Gastrocnemius medialis (tissue), 4 donors: ENCODE measurements at places on chromosomes 3 and 15. TPM values are rescaled to one million over a fixed set of nuclear protein-coding genes. Genes with fewer than 3 reads are reported as not detected.

DNA sequence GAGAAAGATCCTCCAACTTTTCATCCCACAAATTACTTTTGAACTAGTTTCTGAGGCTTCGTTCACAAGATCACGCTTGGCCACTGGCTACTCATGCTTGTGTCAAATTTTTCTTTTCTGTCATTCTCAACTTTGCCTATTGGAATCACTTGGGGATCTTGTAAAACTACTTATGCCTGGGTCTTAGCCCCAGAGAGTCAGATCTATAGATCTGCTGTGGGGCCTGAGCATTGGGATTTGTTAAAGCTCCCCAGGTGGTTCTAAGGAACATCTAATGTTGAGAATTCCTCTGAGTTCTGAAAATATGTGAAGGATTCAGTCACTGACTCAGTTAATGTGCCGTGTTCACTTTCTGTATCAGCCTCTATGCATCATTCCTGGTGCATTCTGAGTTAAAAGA, 71.7 kb upstream of the VGLL3 start:
- no peaks in the 10 kb centered on the region for H3K4me1 ChIP-seq
- no peaks in the 10 kb centered on the region for H3K27me3 ChIP-seq
- DNase-seq: no peak
- H3K36me3 ChIP-seq: no peaks in the 10 kb centered on the region
- no peak overlapping the region for H3K4me3 ChIP-seq

GRCh38 chr15:55267401-55268175, 22.0 kb downstream of the RAB27A start:
- no peaks in the 10 kb centered on the region for H3K27me3 ChIP-seq
- DNase-seq: no peak
- no peak overlapping the region for H3K27ac ChIP-seq
- no peaks in the 10 kb centered on the region for H3K36me3 ChIP-seq
- no peaks in the 10 kb centered on the region for H3K4me1 ChIP-seq
- H3K4me3 ChIP-seq: no peak overlapping the region

GRCh38 chr3:10284496-10284895, 8.3 kb downstream of the GHRL start:
- H3K27ac ChIP-seq: no peak overlapping the region
- DNase-seq: no peak
- no peaks in the 10 kb centered on the region for H3K27me3 ChIP-seq
- H3K36me3 ChIP-seq: no peaks in the 10 kb centered on the region
- H3K4me3 ChIP-seq: no peak overlapping the region
- H3K4me1 ChIP-seq: no peaks in the 10 kb centered on the region

MRPS11 gene
- total RNA-seq: 47.8 TPM

GRCh38 chr3:139559541-139559940, 20.0 kb upstream of the RBP1 start:
- H3K4me1 ChIP-seq: no peaks in the 10 kb centered on the region
- peaks cover 3% of the 10 kb centered on the region for H3K36me3 ChIP-seq
- H3K27ac ChIP-seq: no peak overlapping the region
- no peak overlapping the region for H3K4me3 ChIP-seq
- no peak for DNase-seq

DNA sequence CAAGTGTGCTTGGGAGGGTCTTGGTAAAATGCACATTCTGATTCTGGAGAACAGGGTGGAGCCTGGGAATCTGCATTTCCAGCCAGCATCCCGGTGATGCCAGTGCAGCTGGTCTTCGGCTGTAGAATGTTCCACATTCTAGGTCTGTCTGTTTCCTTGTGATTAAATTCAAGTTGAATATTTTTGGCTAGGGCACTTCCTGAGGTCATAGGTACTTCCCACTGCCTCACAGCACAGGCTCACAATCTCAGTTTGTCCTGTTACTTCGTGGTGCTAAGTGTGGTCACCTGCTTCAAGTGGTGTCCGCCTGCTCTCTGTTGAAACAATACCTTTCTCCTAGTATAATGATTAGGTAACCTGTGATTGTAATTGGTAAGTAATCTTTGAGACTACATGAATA, 40.1 kb downstream of the FLNB start:
- H3K4me1 ChIP-seq: peaks cover 6% of the 10 kb centered on the region
- no peaks in the 10 kb centered on the region for H3K36me3 ChIP-seq
- H3K27ac ChIP-seq: peak overlapping the region; percentile 72
- H3K4me3 ChIP-seq: no peak overlapping the region
- DNase-seq: no peak

DNA sequence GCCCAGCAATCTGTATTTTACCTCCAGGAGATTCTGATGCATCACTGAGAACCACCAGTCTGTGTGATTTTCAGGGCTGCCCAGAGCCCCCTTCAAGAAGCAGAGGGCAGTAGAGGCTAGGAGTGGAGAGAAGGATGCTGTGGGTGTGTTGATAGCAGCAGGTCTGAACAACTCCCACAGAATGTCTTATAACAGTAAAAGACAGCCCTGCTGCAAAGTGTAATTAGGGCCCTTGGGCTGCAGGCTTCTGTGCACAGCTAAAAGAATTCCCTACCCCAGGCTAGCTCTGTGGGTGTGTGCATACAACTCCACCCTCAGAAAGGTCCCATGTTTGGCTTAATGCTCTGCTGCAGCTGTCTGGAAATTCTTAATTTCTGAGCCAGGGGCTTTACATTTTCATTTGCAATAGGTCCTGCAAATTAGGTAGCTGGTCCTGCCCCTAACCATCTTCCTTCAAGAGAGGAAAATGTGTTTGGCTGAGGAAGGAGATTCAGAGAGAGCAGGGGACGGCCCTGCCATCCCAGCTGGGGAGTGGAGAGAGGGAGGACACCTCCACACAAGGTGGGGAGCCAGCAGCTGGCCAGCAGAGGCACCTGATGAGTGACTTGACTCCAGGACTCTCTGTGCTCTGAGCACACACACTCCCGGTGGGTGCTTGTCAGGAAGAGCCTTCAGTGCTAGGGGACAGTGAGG, 43.2 kb upstream of the RAB6B start:
- H3K4me1 ChIP-seq: peaks cover 14% of the 10 kb centered on the region
- H3K36me3 ChIP-seq: no peaks in the 10 kb centered on the region
- H3K27ac ChIP-seq: no peak overlapping the region
- DNase-seq: no peak
- H3K4me3 ChIP-seq: no peak overlapping the region
- H3K27me3 ChIP-seq: no peaks in the 10 kb centered on the region

DNA sequence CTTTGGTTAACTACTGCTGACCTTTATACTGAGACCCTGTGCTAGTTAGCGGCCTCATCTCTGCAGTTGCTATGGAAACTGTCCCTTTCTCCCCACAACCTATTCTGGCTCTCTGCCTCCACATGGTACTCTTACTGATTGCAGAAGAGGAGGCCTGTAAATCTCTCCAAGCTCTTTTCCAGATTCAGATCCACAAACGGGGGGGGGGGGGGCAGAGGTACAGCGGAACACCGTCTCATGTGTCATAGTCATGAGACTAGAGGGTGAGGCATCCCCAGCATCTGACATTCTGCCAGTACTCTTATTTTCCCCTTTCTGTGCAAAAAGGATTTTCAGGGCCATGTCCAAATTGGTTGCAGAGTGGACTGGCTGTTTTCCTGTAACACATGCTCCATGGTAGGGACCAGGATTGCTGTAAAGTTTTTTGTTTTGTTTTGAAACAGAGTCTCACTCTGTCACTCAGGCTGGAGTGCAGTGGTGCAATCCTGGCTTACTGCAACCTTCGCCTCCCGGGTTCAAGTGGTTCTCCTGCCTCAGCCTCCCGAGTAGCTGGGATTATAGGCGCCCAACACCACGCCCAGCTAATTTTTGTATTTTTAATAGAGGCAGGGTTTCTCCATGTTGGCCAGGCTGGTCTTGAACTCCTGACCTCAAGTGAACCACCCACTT, 8.3 kb upstream of the MAP1A start:
- H3K4me1 ChIP-seq: peaks cover 34% of the 10 kb centered on the region
- peak overlapping the region; percentile 84 for H3K27ac ChIP-seq
- no peak for DNase-seq
- H3K36me3 ChIP-seq: no peaks in the 10 kb centered on the region
- H3K27me3 ChIP-seq: no peaks in the 10 kb centered on the region

BBX gene
- total RNA-seq: 18.2 TPM

DNA sequence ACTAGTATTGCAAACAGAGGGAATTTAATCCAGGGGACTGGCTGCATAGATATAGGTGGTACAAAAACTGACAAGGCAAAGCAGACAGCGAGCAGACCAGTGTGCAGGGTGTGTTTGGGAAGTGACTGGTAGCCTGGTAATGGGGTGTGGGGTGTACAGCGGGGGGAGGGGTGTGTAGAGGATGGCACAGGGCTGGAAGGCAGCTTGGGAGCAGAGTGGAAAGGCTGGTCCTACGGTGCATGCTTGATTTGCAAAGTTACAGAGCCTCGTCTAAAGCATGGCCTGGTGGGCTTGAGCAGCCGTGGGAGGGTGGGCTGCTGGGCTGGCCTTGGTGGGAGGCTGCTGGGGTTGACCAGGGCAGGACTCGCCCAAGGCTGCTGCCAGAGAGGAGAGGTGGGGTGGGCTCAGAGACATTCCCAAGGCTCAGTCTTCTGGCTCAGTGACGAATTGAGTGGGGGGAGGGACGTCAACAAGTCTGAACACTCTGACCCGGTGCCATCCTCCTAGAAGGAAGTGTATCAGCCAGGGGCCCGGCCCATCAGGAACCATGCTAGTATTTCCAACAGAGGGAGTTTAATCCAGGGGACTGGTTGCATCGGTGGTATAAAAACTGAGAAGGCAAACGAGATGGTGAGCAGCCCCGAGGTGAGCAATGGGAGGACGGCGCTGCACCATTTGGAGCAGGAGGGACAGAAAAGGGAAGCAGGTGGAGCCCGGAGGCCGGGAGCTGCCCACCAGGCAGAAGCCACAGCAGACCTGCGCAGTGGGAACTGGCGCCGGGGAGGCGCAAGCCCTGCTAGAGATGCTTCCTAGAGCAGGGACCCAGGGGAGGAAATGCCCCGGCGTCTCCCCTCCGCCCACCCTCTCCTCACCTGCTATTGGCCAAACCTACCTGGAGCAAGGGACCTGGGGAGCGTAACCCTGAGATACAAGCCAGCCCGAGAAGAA, 29.2 kb downstream of the CPN2 start:
- peaks cover 7% of the 10 kb centered on the region for H3K4me1 ChIP-seq
- DNase-seq: no peak
- no peaks in the 10 kb centered on the region for H3K36me3 ChIP-seq
- H3K27ac ChIP-seq: no peak overlapping the region
- H3K27me3 ChIP-seq: peaks cover 5% of the 10 kb centered on the region

CADPS gene
- total RNA-seq: not detected

- H3K27me3 ChIP-seq: no peaks in the 10 kb centered on the region
- no peak overlapping the region for H3K4me3 ChIP-seq
- peaks cover 89% of the 10 kb centered on the region for H3K4me1 ChIP-seq
- H3K36me3 ChIP-seq: peaks cover 62% of the 10 kb centered on the region
These were observed 9.7 kb downstream of the ZXDC start for GRCh38 chr3:126465928-126466544.

- no peak overlapping the region for H3K4me3 ChIP-seq
- no peaks in the 10 kb centered on the region for H3K36me3 ChIP-seq
- no peak for DNase-seq
- H3K27me3 ChIP-seq: no peaks in the 10 kb centered on the region
- H3K4me1 ChIP-seq: no peaks in the 10 kb centered on the region
These were observed 4.8 kb downstream of the GNB4 start for GRCh38 chr3:179446501-179446900.

HHLA2 gene
- total RNA-seq: not detected

WHAMM gene
- total RNA-seq: 22.1 TPM

DNA sequence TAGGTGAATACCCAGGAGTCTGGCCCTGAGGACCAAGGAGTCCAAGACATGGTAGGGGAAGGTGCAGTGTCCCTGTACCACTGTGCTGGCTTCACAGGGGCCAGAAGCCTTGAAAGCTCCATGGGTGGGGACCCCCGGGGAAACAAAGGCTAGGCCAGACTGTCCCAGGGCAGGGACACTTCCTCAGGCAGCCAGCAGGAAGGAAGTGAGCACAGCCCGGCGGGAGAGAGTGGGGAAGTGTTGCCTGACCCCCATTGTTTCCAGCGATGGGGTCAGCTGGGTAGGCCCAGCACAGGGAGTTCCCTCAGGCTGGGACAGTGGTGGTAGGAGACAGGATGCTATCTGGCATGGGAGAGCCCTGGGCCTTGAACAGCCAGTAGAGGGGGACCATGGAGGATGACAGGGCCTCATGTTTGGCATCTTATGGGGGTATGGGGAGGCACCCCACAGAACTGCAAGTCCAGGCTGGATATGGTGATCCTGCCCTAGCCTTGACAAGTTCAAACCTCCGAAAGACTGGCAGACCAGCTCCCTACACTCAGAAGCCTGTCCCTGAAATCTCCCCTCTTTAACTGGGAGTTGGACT, 1.2 kb upstream of the HYAL2 start:
- peak overlapping the region; percentile 93 for H3K27ac ChIP-seq
- no peak overlapping the region for H3K4me3 ChIP-seq
- no peaks in the 10 kb centered on the region for H3K36me3 ChIP-seq
- peaks cover 48% of the 10 kb centered on the region for H3K4me1 ChIP-seq
- no peaks in the 10 kb centered on the region for H3K27me3 ChIP-seq
- DNase-seq: no peak

GRCh38 chr3:117144853-117145252, 435.3 kb downstream of the TUSC7 start:
- no peaks in the 10 kb centered on the region for H3K27me3 ChIP-seq
- DNase-seq: no peak
- no peak overlapping the region for H3K27ac ChIP-seq
- H3K4me3 ChIP-seq: no peak overlapping the region
- no peaks in the 10 kb centered on the region for H3K4me1 ChIP-seq

GRCh38 chr15:65307978-65308377, 3.5 kb downstream of the RNU5B-1 start:
- no peaks in the 10 kb centered on the region for H3K27me3 ChIP-seq
- H3K4me1 ChIP-seq: peaks cover 23% of the 10 kb centered on the region
- no peaks in the 10 kb centered on the region for H3K36me3 ChIP-seq
- no peak overlapping the region for H3K4me3 ChIP-seq

ITGB5 gene
- total RNA-seq: 62.8 TPM

STARD5 gene
- 0.58 TPM for total RNA-seq

GRCh38 chr3:49805897-49806701, 3.0 kb downstream of the INKA1 start:
- H3K27ac ChIP-seq: peak overlapping the region; percentile 90
- no peaks in the 10 kb centered on the region for H3K36me3 ChIP-seq
- no peaks in the 10 kb centered on the region for H3K27me3 ChIP-seq
- H3K4me1 ChIP-seq: peaks cover 45% of the 10 kb centered on the region
- no peak for DNase-seq

STRIT1 gene
- total RNA-seq: 1,273 TPM

SLC51B gene
- total RNA-seq: not detected

- H3K27ac ChIP-seq: no peak overlapping the region
- no peaks in the 10 kb centered on the region for H3K27me3 ChIP-seq
- no peak for DNase-seq
- H3K4me3 ChIP-seq: no peak overlapping the region
These were observed 99.2 kb upstream of the MLF1 start for GRCh38 chr3:158471639-158472294.

DNA sequence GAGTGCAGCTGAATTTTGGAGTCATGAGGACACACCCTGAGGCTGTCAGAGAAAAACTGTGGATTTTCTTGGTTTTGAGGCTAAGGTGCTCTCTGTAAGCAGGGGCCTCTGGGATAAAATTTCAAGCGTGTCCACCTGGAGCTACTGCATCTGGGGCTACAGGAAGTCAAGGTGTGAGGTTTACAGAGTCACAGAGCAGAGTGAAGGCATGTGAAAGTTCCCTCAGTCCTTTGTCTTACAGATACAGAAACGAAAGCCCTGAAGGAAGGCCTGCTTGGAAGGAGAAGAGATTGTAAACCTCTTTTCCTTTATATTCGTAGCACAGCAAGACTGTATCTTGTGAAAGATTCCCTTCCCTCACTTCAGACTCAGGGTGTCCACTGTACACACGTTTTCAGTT, 138.6 kb downstream of the OPA1 start:
- no peaks in the 10 kb centered on the region for H3K36me3 ChIP-seq
- H3K27me3 ChIP-seq: no peaks in the 10 kb centered on the region
- no peak overlapping the region for H3K27ac ChIP-seq
- DNase-seq: no peak
- H3K4me1 ChIP-seq: no peaks in the 10 kb centered on the region
- no peak overlapping the region for H3K4me3 ChIP-seq

SLCO2A1 gene
- 2.4 TPM for total RNA-seq
